HL-60 (cell line): ENCODE measurements at places on chromosomes 2 and 18.

- no peak for DNase-seq
These were observed 92.3 kb downstream of the CCDC93 start for GRCh38 chr2:117921520-117921919.

GRCh38 chr2:50840341-50841124 lies 191.4 kb downstream of the NRXN1 start:
- no peak for DNase-seq

- no peak for DNase-seq
These were observed 62.0 kb downstream of the IKZF2 start for GRCh38 chr2:213089438-213089837.

GRCh38 chr2:25030702-25031101 lies 11.2 kb upstream of the EFR3B start:
- no peak for DNase-seq

- DNase-seq: no peak
These were observed 594.9 kb upstream of the ID2 start for GRCh38 chr2:8086796-8087479.

- no peak for DNase-seq
These were observed 27.6 kb downstream of the SLC1A4 start for GRCh38 chr2:65016789-65017188.

DNA sequence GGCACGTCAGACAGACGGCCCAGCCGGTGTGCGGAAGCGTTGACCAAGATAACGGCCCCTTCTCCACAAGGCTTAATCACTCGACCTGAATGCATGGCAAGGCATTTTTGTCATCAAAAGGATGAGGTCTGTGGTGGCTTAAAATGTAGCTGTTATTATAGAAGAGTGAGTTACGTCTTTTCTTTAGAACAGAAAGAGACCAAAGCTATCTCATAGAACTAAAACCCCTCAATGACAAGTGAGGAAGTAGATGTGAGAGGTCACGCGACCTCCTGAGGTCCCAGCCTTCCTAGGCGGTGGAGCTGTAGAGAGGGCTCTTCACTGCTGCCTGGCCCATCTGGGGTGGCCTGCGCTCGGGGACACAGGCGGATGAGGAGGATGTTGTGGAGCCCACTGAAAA lies 75.7 kb downstream of the LDLRAD4 start:
- no peak for DNase-seq

DNA sequence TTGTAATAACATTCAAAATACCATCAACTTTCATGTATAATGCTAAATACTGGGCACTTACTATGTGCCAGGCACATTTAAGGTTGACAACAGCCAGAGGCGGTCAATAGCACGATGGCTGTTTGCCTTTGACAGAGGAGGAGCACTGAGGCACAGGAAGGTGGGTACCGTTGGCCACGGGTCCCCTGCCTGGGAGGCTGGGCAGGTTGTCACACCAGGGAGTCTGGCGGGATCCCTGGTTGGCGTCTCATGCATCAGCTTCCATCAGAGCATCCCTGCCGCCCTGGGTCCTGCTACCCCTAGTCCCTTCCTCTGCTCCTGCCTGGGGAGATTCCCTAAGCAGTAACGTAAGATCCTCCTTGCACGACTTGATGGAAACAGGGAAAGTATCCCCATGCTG lies 19.4 kb downstream of the ALLC start:
- no peak for DNase-seq

GRCh38 chr2:198315791-198316630 lies 511.6 kb downstream of the PLCL1 start:
- no peak for DNase-seq

DNA sequence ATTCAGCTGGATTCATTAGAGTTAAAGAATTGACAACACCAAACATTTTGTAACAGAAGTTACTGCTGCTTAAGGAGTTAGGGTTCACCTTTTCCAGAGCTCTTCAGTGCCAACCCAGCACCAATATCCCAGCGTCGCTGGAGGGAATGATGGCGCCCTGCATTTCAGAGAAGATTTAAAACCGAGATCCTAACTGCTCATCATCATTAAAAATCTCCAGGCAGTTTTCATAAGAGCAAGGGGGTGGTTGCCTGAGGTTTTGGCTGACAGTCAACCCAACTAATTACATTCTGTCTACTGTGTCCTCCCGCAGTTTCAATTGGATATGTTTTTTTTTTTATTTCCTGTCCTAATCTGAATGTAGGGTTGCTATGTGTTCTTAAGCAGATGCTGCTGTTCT lies 509.6 kb upstream of the TCF4 start:
- DNase-seq: no peak
